Neural crest cell (in vitro differentiated cells): ENCODE measurements at places on chromosomes 12 and 14. TPM values are rescaled to one million over a fixed set of nuclear protein-coding genes. Genes with fewer than 3 reads are reported as not detected.
A peak's percentile ranks its signal among the peaks of the same experiment; 100 is the strongest.

KLHDC1 gene
- total RNA-seq: 2.0 and 2.1 TPM in 2 replicates

CLEC1A gene
- total RNA-seq: not detected in 2 replicates

RIN3 gene
- total RNA-seq: 12.1 and 12.7 TPM in 2 replicates

- DNase-seq: no peak
Measured at GRCh38 chr14:101542391-101542790, 18.9 kb upstream of the DIO3 start.

- peak; percentile 27 for DNase-seq
Measured at GRCh38 chr14:101960225-101960624, 4.1 kb upstream of the DYNC1H1 start.
